ENCODE measurements at places on chromosomes 5 and 9. TPM values are rescaled to one million over a fixed set of nuclear protein-coding genes. Genes with fewer than 3 reads are reported as not detected.

- no peak for DNase-seq
These were observed 233.3 kb upstream of the TAS2R1 start for GRCh38 chr5:9863486-9863885.

ZNF354B gene
- polyA plus RNA-seq, result 12.5 TPM

ACTBL2 gene
- polyA plus RNA-seq, result not detected

GRCh38 chr9:91433180-91433579 is 9.5 kb upstream of the NFIL3 start:
- peak; percentile 77 for DNase-seq

DNA sequence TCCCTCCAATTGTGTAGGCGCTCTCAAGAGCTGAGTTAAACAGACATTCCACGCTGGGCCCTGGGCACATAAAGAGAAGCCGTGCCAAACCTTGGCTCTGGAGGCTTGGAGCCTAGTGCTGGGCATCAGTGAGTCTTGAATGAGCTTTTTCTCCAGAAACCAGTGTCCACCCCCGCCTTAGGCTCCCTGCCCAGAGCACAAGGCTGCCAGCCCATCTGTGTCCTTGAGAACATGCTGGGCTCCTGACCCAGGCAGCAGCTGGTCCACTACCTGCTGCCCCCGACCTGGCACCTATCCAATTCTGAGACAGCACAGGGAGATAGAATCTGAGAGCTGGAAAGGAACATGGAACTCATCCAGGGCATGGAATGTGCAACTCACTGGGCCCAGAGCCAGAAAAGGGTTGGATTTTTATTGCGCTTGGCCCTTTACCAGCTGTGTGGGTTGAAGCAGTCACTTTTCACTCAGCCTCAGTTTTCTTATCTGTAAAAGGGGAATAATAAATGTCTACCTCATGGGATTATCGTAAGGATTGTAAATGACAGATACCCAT is 92.4 kb upstream of the CPLX2 start:
- peak; percentile 4 for DNase-seq

DNA sequence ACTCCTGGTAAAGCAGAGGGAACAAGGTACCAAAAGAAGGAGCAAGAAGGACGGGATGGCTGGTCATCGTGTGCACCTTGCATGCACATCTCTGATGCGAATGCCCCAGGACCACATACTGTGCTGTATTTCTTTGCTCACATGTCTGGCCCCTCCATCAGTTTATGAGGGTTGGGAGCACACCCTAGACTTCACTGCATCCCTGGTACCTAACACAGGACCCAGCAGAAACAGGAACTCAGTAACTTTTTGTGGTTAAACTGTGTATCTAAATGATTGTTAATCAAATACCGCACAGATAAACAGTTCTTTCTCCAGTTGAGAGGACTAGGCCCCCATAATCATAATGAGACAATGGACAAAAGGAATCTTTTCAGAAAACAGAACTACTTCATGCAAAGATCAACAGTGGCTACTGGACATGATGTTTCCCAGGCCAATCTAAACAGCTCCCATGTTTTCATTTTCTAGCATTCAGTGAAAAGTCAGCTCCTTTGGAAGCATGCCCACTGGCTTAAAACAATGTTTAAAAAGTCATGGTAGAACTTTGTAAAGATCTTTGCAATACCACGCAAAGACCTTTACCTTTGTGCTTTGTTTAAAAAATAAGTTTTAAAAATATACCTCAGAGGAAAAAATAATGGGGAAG is 55.5 kb upstream of the IFNK start:
- no peak for DNase-seq

TCF7 gene
- polyA plus RNA-seq, result 2.4 TPM

DNA sequence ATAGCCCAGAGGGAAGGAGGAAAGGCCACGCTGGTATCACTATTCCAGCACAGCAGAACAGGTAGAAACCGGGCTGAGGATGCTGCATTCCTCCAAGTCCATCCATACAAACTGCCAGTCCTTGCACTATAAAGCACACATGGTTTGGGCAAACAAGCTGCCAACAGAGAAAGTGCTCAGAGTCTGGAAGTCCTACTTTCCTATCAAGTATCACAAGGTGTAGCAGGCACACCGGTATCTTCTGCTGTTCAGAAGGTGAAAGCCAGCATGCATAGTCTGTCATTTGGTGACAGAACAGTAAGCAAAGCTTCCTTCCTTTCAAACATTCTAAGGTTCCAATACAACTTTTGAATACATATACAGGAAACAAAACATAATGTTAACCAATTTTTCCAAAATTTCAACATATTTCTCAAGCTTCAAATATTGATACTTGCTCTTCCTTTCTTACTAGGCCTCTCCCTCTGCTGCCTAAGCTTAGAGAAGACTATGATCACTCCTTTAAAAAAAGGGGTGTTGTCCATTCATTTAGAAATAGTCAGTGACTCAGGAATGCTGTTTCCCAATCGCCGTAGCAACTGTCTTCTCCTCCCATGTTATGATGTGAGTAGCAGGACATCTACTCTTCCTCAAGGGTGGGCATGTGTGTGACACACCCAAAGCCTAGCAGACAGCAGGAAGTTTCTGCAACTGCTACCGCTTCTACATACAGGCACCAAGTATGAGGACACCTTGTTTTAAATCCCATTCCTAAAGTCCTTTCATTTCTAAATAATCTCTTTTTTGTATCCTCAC is 14.7 kb downstream of the DIAPH1 start:
- DNase-seq, result peak; percentile 84

DNA sequence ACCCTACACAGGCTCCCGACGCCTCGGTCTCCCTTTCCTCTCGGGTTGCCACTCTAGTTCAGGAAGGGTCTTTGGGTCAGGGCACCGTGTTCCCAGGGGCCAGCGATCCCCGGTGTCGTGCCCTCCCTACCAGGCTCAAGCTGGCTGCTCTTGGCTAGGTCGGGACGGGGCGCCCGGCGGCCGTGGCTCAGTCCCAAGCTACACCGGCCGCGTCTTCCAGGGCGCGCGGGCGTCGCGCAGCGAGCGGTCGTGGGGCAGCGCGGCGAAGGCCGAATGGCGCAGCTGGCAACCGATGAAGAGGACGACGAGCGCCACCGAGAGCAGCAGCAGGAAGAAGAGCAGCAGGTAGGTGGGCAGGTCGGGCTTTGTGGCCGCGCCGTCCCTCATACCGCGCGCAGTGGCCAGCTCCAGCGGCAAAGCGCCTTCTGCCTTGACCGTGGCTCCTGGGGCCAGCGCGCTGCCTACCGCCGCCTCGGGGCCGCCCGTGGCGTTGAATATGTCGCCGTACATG is 892 bp downstream of the SMIM32 start:
- DNase-seq, result peak; percentile 56

DNA sequence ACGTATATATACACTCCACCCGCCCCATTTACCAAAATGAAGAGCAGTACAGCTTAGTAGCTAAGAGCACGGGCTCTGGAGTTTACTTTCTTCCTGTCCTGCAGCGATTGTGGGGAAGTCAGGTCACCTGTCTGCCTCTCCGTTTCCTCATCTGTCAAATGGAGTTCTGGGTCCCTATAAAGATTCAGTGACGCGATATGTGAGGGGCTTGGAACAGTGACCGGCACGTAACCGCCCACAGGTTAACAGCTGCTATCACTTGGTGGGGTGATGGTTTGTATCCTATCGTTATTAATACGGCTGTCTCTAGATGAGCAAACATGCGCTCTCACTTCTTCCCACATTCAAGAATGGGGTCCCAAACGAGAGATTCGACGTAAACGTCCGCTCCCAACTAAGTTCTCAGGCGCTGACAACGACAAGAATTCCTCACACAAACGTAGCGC is 426 bp downstream of the FAM114A2 start:
- peak; percentile 24 for DNase-seq

DNA sequence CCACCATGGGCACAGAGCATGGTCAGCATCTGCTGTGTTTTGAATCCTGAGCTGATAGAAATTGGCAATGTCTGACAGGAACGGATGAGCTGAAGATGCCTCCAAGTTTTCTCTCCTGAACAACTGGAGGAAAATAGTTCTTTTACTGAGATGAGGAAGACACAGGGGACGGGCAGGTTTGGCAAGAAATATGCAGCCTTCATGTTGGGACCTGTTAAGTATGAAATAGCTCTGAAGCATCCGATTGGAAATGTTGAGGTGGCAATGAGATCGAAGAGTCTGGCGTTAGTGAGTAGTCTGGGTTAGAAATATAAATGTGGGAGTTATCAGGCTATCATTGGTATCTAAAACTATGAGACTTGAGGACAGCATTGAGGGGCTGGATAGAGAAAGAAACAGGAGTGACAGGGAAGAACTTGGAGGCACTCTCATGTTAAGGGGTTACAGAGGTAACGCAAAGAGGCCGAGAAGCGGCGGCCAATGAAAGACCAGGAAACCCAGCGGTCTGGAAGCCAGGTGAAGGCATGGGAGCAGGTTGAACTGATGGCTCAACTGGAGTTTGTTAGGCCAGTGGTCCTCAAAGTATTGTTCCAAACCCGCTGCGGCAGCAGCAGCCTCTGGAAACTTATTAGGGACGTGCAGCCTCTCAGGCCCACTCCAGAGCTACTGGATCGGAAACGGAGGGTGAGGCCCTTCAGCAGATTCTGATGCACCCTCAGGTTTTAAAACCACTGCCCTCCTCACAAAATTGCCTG is 1.0 kb upstream of the MAMDC2 start:
- no peak for DNase-seq

DNA sequence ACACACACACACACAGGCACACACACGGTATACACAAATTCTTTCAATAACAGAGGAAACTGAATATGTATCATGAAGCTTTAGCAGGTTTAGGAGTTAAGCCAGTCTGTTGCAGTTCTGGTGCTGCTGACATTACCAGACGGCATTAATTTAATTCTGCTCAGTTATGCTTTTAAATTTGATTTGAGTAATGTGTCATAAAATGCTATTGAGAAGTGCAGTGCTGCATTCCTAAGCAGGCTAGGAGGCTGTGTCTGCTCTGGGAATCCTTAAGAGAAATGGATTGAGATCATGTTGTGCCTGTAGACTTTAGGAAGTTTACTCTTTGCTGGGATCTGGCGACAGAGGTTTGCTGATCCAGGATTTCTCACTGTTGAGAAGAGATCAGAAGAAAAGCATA is 733.8 kb downstream of the BRINP1 start:
- DNase-seq, result no peak

GRCh38 chr5:147788023-147788422 is 5.5 kb upstream of the JAKMIP2 start:
- DNase-seq, result no peak

GABRA6 gene
- polyA plus RNA-seq, result not detected

DNA sequence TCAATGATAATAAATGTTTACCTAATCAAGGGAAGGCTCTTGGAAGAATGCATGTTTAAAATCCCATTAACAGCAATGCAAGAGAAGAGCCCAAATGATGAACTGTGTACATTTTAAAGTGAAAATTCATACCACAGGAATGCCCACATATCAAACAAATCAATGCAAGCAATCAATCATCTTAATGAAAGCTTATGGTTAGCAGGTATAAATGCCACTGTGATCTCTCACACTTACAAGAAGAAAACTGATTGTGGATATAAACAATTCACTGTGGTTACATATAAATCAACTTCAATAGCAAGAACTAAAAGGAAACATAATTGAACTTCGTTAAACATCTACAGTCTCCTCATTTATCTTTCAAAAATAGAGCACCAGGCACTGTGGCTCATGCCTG is 161.0 kb upstream of the RORB start:
- no peak for DNase-seq

ADAMTS2 gene
- polyA plus RNA-seq, result 52.8 TPM

SMIM33 gene
- not detected for polyA plus RNA-seq
